Prostate gland (tissue), 2 donors: ENCODE measurements at places on chromosomes 5 and 9. TPM values are rescaled to one million over a fixed set of nuclear protein-coding genes. Genes with fewer than 3 reads are reported as not detected.

SLCO6A1 gene
- 1.7 TPM for total RNA-seq

GRCh38 chr5:31382051-31382878 lies 149.6 kb downstream of the DROSHA start:
- no peak for DNase-seq

DNA sequence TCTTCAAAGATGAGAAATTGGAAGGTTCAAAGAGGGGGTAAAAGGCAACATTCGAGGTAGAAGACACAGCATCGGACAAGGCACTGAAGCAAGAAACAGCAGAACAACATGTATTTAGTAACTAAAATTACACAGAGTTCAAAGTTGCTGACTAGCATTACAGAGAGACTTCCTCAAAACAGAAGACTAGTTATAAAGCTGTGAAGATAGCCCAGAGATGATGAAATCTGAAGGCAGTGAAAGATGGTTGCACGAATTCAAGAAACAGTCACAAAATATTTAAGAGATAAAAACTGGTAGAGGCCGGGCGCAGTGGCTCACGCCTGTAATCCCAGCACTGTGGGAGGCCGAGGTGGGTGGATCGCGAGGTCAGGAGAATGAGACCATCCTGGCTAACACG lies 16.3 kb downstream of the MAPKAP1 start:
- DNase-seq: no peak

DNA sequence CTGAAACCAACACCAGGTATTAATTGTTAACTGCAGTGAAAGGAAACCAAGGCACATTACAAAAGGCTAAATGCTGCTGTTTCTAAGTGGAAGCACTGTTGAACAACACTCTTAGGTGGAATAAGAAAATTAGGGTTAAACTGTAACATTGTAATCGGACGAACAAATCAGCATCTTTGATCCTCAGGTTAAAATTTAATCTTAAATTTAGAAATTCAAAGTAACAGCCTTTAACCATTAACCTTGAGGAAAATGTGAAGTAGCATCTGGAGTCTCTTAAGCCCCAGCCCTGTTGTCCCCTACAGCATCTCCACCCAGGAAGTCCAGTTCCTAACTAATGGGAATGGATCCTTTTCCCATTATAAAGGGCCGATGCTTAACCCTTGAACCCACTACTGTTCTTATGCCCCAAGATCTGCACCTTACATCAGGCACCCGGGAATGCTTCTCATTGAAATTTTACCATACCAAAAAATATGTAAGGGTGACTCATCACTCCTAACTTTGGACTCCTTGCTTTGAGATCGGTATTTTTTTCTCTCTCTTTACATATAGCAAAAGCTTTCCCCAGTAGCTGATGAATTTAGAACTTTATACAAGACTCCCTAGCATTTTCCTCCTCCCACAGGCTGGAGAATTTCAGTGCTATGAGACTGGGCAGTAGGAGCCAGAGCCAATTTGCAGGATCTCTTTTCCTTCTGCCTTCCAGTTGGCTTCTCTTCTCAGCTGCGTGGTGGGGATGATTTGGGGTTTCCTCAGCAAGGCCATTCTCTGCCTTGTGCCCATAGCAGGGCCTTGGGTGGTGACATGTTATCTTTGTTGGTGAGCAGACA lies 32.0 kb upstream of the ITGA2 start:
- DNase-seq: no peak

DNA sequence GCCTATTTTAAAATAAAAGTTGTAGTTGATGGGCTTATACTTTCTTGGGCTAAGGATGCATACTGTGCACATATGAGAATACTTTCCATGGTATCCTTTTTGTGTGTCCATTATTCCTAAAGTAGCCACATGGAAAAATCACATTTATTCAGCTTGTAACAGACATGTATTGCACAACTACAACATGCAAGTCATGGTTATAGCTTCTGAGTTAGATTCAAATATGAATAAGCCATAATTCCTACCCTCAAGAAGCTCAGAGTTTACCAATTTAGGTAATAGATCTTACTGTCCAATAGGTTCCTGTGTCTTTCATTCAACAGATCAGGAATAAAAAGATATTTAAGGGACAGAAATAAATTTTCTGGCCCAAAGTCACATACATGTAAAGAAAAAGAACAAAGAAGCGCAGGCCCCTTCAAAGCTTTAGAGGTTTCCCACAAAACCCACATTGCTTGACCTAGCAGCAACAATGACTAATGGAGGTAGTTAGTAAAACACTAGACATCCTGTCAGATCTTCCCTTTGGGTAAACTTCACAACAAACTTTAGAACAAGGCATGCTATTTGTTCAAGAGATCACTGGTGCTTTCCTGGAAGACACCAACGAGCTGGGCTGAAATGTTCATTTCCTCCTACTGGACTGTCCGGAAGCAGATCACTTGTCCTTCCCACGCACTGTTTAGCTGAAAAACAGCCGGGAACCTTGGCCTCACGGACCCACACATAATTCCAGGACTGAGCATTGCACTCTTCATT lies 78.4 kb upstream of the ITGA1 start:
- DNase-seq: no peak

IFNA21 gene
- not detected for total RNA-seq

BNC2 gene
- total RNA-seq: 37.2 TPM

CD274 gene
- 0.82 TPM for total RNA-seq

FYB1 gene
- total RNA-seq: 3.1 TPM

GRCh38 chr5:178323961-178324360 lies 91.4 kb upstream of the PHYKPL start:
- no peak for DNase-seq

GRCh38 chr9:93673839-93674334 lies 97.5 kb downstream of the PHF2 start:
- DNase-seq: no peak

DNA sequence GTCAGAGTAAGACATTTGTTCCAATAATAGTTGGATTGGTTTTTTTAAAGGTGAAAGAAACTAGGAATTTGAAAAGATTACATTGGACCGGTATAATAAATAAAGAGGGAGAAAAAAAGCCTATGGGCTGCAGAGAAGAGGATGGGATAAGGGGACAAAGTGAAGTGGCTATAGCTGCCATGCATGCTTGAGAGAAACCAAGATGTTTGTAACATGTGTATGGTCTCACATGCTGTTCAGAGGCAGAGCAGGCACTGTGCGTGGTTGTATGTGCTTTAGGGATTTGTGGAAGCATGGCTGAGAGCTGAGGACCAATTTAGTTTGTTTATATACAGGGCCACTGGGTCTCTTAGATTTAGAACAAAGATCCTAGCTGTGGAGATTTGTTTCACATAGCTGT lies 32.7 kb downstream of the LNPEP start:
- no peak for DNase-seq

- no peak for DNase-seq
Measured at GRCh38 chr9:89879276-89879675, 274.5 kb downstream of the GADD45G start.

DNA sequence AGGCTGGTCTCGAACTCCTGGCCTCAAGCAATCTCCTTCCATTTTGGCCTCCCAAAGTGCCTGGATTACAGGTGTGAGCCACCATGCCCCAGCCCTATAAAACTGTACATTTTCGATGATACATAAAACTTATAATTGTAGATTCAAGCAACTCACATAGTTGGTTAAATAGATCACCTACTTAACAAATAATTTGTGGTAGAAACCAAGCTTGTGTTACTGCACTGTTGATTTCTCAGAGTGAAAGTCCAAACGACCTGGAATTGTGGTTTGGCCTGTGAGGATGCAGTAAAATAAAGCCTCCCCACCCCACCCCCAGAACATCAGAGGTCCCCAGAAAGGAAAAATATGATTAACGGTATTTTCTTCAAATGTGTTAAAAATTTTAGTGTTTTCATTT lies 92.7 kb downstream of the TRIO start:
- no peak for DNase-seq

GRCh38 chr9:137671721-137672120 lies 52.9 kb downstream of the EHMT1 start:
- DNase-seq: no peak

GRCh38 chr9:99868845-99869244 lies 37.6 kb upstream of the STX17 start:
- no peak for DNase-seq

- no peak for DNase-seq
Measured at GRCh38 chr9:124256517-124257069, 1.2 kb upstream of the NEK6 start.

DNA sequence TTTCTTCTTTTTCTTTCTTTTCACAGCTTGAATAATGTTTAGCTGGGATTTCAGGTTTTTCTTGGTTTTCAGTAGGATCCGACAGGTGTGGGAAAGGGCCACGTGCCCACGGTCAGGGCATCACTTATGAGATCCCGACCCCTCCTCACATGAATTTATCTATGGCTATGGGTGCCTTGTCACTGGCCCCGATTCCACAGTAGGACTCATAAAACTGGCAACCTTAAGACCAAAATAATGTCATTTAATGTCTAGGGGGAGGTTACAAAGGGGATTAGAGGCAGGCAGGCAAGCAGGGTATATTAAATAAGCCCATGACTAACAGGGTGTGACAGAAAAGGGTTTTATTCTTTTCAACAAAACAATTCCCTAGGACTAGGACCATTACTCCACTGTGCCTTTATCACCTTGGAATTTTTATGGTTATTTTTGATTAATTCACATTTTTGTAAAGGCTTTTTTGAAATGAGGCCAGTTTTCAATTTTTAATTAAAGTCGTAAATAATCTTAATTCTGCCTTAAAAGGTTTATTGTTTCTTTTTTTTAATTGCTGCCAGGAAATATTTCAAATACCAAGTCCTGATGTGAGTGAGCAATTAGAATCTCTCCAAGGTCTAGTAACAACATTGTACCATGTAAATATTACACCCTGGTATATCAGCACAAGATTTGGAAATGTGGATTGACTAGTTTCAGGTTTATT lies 370.4 kb downstream of the GLIS3 start:
- no peak for DNase-seq

PTPRD gene
- 5.8 TPM for total RNA-seq

DNA sequence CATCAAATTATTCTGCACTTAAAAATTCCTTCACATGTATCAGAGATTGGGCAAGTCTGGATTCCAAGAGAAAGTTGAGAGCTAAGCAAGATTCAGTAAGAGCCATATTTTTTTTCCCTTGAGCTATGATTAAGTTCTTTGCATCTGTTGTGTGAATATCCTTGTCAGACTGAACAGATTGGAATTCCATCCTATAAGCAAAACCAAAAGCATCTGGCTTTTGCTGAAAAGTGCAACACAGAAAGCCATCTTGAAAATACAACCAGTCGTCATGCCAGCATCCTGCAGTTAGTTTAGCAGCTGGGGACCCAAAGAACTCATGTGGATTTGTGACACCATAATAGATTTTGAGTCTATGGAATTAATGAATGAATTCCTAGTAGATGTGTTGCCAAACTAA lies 316.9 kb downstream of the MTRR start:
- no peak for DNase-seq

- DNase-seq: no peak
Measured at GRCh38 chr9:91150998-91151717, 210.6 kb downstream of the AUH start.

SPINK4 gene
- total RNA-seq: not detected

CCDC183 gene
- 45.0 TPM for total RNA-seq

- no peak for DNase-seq
Measured at GRCh38 chr5:148778882-148779281, 47.5 kb upstream of the ADRB2 start.

DNA sequence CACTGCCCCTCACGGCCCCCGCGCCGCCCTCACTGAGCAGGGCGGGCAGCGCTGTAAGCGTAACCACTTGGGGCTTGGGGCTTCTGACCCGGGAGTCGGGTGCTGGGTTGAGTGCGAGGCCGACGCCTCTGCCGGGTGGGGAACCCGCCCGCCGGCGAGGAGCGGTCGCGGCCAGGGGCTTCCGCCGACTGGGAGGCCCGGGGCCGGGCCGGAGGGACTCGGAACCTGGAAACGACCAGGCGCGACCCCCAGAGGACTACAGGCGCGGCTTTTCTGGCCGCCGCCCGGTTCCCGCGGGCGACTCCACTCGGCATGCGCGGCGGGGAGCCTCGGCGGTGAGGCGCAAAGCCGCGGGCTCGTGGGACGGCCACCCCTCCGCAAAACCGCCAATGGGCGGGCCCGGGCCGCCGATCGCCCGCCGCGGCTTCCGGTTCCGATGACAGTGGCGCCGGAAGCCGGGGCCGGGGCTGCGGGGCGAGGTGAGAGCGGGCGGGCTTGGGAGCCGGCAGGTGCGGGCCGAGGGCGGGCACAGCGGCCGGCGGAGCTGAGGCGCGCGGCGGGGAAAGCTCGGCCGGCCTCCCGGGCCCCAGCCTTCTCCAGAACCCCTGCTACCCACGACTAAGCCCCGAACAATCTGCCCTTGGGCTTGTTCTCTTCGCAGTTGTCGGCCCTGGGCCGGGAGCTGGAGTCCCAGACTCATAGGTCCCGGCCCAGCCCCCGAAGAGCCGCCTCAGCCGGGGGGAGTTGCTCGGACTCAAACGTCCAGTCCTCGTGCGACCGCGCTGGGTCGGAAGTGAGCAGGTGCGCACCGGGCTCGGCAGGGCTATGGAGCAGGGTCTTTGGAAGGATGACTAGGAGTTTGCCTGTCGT lies at the start of gene RMND5B:
RMND5B (plus strand) TSS at position 439 of the 870 bp plus-strand sequence. CDS start 7,106 bp downstream, outside the sequence.
- peak; percentile 77 for DNase-seq

NPR3 gene
- total RNA-seq: 23.9 TPM

DNA sequence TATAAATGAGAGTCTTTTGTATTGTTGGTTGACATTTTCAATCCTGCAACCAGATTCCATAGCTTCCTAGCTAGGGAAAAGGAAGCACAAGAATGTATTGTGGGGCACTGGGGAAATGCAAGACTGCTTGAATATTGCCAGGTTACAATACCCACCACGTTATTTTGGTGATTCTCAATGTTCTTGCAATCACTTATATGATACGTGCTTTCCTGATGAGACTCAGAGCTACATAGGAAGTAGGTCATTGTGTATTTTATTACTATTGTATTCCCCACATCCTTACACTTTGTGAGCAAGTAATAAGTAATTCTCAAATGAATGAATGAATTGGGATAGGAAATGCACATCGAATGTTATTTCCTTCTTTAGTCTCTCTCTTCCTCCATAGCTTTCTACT lies 217.1 kb upstream of the CD180 start:
- DNase-seq: no peak

TOR4A gene
- 7.3 TPM for total RNA-seq

- DNase-seq: no peak
Measured at GRCh38 chr9:114429488-114429887, 41.7 kb upstream of the AKNA start.

- no peak for DNase-seq
Measured at GRCh38 chr5:102599289-102599688, 100.5 kb upstream of the SLCO6A1 start.

OR13C5 gene
- not detected for total RNA-seq

GRCh38 chr5:98713027-98713426 lies 60.4 kb upstream of the RGMB start:
- DNase-seq: no peak

MYOZ3 gene
- 14.1 TPM for total RNA-seq

TMC1 gene
- 3.0 TPM for total RNA-seq

DNA sequence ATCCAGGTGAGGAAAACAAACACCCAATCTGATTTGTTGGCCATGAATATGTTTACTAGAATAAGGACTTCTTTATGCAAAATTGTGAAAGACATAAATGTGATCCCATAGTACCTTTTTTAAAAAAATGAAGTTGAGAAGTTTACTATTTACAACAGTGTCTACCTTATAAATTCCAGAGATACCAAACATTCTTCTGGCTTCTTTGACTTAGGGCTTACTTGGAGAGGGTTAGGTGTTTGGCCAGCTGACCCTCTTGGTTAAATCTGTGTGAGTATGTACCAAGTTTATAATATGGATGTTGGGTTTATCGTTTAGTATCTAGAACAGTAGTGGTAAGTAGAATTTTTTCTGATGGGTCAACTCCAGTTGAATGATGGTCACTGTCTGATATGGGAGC lies 212.3 kb downstream of the DOCK8 start:
- DNase-seq: no peak

LIX1 gene
- total RNA-seq: 0.97 TPM

SNCAIP gene
- 5.1 TPM for total RNA-seq
